ENCODE measurements at places on chromosomes 11 and 22.
A peak's percentile ranks its signal among the peaks of the same experiment; 100 is the strongest.

- no peak for DNase-seq
Observed at GRCh38 chr11:104365676-104366075, 201.7 kb upstream of the PDGFD start.

DNA sequence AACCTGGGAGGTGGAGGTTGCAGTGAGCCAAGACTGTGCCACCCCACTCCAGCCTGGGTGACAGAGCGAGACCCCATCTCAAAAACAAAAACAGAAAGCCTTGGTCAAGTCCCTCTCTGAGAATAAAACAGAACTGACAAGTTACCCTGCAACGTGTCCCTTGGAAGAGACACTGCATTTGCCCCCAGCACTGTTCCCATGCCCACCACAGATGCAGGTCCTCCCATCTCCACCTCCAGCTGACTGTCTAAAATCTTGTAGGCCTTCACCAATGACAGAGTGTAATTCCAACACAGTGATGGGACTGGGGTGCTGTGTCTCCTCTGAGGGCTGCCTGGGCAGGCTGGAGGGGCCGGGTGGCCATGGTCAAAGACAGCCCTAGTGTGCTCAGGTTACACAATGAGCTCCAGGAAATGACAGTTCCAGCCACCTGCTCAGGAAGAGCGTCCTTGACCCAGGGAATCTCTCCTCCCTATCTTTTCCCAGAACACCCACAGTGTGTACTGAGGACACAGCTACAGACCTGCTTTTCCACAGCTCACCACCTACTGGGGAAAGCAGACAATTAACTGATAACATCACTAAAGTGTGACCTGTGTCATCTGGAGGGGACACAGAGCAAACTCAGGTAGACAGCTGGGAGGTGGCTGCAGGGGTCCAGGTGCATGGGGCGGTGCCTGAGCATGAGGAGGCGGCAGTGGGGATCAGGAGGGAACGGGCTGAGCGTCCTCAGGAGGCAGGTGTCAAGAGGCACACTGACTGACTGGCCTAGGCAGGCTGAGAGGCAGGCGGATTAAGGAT lies 56.4 kb downstream of the ARFGAP3 start:
- DNase-seq = no peak

- DNase-seq = no peak
Observed at GRCh38 chr11:91587131-91587530, 637.5 kb upstream of the FAT3 start.

DNA sequence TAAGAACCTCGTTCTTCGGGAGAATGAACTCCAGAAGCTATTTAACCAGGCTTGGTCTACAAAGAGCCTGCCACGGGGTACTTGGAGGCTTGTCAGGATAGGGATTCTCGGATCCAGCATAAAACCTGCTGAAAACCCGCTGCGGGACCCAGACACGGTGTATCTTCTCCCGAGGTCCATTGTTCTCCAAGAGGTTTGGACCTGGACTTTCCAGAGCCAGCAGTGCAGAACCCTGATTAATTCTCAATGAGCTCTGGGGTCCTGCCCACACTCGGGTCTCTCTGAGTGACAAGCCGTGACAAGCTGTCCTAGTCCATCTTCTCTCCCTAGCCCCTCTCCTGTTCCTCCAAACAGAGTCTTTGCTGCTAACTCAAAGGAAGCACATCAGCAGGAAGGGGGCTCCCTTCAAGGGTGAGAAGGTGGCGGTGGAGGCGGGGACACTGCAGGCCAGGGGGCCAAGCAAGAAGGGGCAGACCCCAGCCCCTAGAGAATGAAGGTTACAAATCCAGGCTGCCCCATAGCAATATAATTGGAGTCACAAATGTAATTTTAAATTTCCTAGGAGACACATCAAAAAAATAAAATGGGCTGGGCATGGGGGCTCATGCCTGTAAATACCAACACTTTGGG lies 12.2 kb downstream of the SHANK2 start:
- DNase-seq = no peak

DNA sequence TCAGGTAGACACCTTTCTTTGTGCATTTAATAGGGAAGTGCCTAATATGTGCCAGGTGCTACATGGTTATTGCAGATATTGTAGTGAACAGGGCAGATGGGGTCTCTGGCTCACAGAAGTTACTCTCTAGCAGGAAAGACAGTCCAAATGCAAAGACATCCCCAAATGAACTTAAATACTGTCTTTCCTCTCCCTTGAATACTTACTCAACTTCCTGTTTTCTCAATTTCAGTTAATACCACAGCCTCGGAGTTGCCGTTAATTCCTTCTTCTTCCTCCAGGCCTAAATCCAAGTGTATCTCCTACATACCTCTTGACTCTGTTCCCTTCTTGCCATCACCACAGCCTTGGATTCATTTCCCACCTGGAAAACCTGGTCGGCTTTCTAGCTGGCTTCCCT lies 134.3 kb upstream of the SESN3 start:
- DNase-seq = no peak

- no peak for DNase-seq
Observed at GRCh38 chr11:120709808-120710207, 198.3 kb downstream of the GRIK4 start.

GRCh38 chr22:27113211-27113635 lies 455.8 kb downstream of the MIAT start:
- DNase-seq = peak; percentile 96

DNA sequence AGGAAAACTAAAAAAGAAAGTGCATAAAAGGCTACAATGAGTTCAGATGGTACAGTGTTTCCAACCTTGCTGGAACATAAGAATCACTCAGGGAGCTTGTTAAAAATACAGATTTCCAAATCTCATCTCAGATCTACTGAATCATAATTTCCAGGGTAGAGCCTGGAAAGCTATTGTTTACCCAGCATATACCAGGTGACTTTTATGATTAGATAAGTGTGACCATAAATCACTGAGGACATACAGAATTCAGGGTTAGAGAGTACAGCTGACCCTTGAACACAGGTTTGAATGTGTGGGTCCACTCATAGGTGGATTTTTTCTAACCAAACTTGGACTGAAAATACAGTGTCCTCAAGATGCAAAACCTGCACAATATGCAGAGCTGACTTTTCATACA lies 11.9 kb downstream of the SAAL1 start:
- no peak for DNase-seq

DNA sequence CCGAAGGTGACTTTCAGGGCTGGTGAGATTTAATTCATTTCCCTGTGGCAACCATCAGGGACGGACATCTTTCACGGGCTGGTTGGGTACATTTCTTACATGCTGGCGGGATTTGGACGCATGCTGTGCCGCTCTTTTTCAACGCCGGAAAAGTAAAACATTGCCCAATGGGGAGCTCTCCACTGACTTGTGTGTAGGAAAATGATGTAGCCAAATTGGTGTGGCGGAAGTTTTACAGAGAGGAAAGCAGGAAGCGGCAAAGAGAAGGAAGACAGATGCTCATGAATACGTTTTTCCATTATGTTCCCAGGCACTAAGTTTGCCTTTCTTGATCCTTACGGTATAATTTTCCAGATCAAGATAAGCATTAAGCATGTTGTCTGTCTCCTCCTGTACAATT lies 375.8 kb downstream of the NTM start:
- no peak for DNase-seq

- peak; percentile 51 for DNase-seq
Observed at GRCh38 chr22:24950272-24950902, 2.1 kb upstream of the KIAA1671 start.

DNA sequence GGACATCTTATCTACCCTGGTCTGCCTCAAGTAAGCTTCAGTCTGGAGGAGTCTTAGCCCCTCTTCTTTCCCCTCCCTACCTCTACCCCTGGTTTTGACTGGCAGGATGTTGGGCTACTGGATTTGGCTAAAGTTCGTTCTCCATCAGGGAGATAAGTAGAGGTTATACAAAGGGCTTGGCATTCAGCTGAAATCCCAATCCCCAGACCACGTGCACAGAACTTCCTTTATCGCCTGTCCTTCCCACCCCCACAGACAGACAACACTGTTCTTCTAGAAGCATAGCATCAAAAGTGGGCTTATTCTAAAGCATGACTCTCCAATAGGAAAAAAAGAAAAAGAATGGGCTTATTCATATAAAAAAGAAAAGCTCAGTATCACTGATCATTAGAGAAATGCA lies 7.8 kb downstream of the PRG3 start:
- no peak for DNase-seq

Data from AG08395 (cell line).